ENCODE measurements at places on chromosomes 3 and 15.

DNA sequence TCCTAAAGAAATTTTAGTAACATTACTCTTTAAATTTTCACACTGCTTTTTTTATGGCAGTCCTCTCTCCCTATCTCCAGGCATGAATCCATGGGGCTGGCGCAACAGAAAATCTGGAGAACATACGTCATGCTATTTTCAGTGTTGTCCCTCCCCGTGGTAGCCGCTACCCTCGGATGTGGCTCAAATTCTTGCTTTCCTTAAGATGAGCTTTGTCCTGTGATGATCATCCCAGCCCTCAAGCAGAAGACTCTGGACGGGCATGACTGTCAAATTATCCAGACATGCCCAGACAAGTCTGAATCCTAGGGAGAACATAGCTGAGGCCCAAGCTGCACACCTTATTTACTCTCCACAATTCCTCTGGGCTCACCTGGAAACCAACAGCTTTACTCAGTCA is 49.1 kb downstream of the FMN1 start:
- DNase-seq = no peak

- DNase-seq = peak; percentile 35
Measured at GRCh38 chr15:98649472-98650416, 1.4 kb downstream of the IGF1R start.

GRCh38 chr3:177182352-177182751 is 14.9 kb downstream of the TBL1XR1 start:
- DNase-seq = no peak

DNA sequence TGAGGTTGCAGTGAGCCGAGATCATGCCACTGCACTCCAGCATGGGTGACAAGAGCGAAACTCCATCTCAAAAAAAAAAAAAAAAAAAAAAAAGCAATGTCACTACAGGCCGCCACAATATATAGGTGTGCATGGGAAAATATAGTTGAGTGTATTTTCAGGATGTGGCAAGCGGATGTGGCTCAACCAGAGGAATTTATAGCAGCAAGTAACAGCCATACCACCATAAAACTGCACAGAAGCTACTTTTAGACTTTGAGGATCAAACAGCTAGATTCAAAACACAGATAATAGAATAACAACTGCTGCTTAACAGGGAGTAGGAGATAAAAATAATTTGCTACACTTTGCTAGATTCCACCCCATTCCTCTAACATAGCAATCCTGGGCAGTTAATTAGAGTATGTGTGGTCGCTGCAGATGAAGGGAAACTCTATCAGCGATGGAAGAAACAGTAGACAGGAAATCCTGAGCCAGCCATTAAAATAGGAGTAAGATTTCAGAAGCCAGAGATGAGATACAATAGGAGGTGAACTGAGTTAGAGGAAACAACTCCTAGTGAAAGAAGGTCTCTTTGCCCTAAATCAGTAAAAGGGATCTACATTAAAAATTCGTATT is 318.7 kb upstream of the STT3B start:
- DNase-seq = no peak

- DNase-seq = peak; percentile 32
Measured at GRCh38 chr3:160451602-160452001, 2.0 kb upstream of the TRIM59 start.

GRCh38 chr3:177470197-177470941 is 273.1 kb upstream of the TBL1XR1 start:
- peak; percentile 78 for DNase-seq

DNA sequence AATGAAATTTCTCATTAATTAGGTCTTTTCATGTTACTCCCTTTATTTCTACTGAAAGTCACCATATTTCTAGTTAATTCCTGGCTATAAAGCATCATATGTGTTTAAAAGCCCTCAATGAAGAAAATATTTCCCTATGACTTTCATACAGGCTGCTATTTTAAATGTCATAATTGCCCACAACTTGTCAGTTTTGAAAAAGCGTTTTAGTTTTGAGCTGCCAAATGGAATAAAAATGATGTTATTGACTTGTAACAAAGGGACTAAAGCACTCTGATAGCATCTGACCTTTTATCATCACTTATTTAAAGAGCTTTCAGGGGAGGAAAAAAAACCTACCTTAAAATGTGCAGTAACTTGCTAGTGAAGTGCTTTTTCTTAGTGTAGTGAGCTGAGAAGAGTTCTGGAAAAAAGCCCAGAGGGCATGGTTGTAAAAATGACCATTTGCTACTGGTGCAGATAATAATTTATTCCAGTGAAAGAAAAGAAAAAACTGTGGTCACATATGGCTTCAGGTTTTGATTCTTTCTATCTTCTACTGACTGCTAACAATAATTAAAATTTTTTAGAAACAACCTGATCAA is 877.2 kb downstream of the CADM2 start:
- DNase-seq = no peak

- DNase-seq = no peak
Measured at GRCh38 chr15:94970096-94970495, 738.7 kb downstream of the MCTP2 start.

GRCh38 chr15:58535337-58535736 is 103.5 kb downstream of the LIPC start:
- no peak for DNase-seq

- DNase-seq = no peak
Measured at GRCh38 chr3:196115678-196116083, 33.8 kb upstream of the TFRC start.

- peak; percentile 42 for DNase-seq
Measured at GRCh38 chr3:155701882-155702465, 42.9 kb downstream of the PLCH1 start.

DNA sequence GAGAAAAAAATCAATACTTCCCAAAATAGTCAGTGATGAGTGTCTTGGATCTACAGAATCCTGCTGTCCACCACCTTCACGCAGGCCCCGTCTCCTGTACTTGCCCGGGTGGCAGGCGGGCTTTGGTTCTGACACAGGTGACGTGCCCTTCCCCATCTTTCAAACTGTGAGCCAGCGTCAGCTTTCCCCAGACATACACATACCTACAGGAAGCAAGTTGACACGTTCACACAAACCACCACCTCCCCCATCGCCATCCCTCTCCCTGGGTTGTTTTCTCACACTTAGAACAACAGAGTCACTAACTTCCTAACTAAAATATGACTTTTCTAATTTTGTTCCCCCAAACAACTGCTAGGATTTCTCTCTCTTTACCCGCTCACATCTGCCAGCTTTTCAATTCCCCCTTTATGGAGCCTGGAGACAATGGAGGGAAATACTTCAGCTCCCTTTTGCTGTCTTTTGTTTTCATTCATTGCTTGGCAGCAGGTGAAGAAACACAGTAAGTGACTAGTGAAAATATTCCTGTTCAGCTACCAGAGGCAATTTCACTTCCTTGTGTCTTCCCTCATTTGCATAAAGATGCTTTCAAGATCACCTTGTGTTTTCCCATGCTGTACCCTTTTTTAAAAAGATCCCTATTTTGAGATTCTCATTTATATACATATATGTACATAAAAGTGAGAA is 248.3 kb downstream of the SLCO3A1 start:
- DNase-seq = no peak

- DNase-seq = no peak
Measured at GRCh38 chr15:48273049-48273448, 58.2 kb upstream of the DUT start.

DNA sequence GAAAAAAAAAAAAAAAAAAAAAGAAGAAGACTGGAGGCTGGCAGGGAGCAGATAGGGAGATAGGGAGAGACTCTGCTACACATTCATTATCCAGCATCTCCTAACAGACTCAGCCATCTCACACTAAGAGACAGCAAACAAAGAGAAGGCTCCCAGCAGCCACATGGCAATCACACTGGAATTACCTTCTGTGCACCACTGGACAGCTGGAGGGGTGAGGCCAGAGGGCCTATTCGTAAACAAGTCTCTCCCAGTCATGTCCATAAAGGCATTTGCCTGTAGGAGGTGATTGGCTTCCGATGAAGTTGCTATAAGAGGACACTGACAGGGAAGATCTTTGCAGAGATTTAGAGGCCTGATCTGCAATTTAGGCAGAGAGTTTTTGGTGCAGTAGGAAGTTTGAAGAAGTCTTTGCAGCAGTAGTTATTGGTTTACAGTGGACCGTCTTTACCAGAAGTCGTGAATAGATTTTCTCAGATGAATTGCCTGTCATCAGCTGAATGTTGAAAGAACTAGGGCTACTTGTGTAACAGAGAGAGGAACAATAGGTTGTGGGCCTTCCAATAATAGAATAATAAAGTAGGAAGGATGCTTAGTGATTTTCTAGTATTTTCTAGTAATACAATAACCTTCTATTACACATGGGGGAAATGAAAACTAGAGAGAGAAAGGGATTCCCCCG is 89.7 kb downstream of the TP63 start:
- DNase-seq = no peak

DNA sequence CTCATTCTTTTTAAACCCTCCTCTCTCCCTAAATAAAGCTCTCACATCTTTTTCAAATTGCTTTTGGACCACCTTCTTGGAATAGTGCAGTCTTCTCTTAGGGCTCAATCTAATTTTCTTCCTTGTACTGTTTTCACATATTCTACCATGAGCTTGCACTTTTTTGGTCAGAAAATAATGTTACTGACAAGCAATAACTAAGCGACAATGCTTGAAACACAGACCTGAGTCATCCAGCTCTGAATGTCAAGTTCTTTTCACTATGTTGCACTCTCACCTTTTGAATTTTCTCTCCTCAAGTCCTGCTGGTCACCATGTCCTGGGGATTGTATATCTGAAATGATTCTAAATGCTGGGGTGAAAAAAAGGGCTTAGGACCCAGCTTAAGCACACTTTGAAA is 8.9 kb downstream of the TNFAIP8L3 start:
- DNase-seq = peak; percentile 50

- DNase-seq = no peak
Measured at GRCh38 chr3:90180096-90180495, 1072.7 kb downstream of the EPHA3 start.

DNA sequence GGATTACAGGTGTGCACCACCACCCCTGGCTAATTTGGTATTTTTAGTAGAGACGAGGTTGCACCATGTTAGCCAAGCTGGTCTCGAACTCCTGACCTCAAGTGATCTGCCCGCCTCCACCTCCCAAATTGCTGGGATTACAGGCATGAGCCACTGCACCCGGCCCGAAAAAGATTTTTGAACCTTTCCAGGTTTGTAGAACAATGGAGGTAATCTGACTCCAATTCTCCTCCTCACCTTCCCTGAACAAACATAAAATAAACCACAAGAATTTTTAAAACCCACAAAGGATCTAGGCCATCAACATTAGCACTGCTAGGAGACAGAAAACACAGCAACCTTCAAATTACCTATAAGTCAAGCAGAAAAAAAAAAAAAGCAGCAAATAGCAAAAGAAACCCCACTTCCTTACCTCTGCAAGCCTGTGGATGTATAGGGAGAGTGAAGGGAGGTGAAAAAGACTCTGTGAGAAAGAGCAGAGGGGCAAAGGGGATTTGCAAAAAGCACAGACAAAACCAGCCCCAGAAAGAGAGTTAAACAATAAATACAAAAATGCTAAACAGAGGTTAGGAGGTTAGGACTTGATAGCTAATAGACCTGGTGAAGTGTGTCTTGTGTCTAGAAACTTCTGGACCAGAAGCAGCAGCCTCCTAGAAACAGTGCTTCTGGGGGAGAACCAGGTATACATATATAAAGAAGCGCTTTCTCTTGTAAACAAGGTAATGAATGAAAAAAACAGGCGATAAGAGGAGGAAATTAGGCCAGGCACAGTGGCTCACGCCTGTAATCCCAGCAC is 32.1 kb downstream of the TFDP2 start:
- peak; percentile 50 for DNase-seq

GRCh38 chr3:36399933-36400332 is 19.6 kb downstream of the STAC start:
- DNase-seq = no peak
